Inflammatory macrophage (primary cell): ENCODE measurements at places on chromosomes 5 and 9.
A peak's percentile ranks its signal among the peaks of the same experiment; 100 is the strongest.

DNA sequence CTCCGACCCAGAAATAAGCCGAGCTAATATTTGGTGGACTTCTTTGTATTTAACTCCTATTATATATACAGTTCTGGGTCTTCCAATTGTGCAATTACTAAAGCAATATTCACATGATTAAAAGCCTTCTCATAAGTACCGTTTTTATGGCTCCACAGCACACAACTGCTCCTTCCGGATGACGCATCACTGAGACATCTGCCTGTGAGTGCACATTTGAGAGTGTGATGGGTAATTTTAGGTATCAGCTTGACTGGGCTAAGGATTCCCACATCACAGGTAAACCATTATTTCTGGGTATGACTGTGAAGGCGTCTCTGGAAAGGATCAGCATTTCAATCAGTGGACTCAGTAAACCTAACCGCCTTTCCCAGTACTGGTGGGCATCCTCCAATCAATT lies 77.5 kb upstream of the SYK start:
- DNase-seq = no peak

GRCh38 chr5:153237671-153238332 lies 252.7 kb upstream of the GRIA1 start:
- no peak for DNase-seq

DNA sequence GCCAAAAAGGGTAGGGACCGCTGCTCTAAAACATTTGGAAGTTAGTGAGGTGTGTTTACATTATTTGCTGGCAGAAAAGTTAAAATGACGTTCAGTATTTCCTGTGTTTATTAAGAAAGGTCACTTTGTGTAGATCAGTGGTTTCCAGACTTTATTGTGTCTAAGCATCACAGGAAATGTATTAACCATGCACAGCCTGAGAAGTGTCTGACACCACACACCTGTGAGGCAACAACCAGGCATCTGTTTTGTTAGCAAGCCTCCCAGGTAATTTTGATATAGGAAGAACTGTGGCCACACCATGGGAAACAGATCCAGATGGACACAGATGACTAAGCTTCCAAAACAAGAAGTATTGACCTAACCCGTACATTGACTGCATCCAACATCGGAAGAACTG lies 12.0 kb downstream of the TTC1 start:
- no peak for DNase-seq

DNA sequence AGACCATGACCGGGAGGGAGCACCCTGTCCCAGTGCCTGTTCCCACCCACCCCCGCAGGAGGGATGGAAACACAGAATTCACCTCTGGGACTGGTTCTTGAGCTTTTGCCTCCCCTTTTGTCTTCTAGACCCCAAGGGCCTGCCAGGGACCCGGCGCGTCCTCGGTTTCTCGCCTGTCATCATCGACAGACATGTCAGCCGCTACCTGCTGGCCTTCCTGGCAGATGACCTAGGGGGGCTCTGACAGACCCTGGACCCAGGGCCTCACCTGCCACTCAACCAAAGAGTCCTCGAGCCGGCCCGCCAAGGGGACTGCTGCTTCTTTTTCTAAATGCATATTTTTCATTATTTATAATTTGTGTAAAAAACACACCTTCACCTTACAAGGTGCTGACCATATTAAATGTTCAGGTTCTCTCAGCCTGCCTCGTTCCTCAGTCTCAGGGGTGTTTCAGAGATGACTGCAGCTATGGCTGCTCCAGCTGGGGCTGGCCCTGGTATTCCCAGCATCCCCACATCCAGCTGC lies 16.9 kb downstream of the CARD19 start:
- no peak for DNase-seq

- DNase-seq = no peak
These were observed 32.6 kb downstream of the SLC38A9 start for GRCh38 chr5:55679556-55679955.

GRCh38 chr9:126674365-126675146 lies 60.8 kb downstream of the LMX1B start:
- no peak for DNase-seq

GRCh38 chr5:64688391-64688790 lies 1.9 kb upstream of the SHISAL2B start:
- no peak for DNase-seq

DNA sequence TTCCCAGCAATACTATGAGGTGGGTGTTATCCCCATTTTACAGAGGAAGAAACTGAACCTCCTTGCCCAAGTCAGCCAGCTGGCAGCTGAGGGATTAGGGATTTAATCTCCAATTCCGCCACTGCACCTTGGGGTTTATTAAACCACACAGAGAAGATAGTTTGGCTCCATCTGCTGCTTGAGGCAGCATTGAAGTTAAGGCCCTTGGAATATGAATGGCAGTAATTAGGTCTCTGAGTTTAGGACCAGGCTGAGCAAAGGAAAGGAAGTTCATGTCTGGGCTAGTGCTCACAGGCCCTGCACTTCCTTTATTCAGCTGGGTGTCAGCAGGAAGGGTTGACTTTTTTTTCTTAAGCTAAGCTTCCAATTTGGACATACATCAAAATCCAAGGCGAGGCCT lies 86.9 kb upstream of the GDNF start:
- DNase-seq = no peak

- DNase-seq = peak; percentile 91
These were observed 44.3 kb downstream of the SLC28A3 start for GRCh38 chr9:84296146-84296843.

DNA sequence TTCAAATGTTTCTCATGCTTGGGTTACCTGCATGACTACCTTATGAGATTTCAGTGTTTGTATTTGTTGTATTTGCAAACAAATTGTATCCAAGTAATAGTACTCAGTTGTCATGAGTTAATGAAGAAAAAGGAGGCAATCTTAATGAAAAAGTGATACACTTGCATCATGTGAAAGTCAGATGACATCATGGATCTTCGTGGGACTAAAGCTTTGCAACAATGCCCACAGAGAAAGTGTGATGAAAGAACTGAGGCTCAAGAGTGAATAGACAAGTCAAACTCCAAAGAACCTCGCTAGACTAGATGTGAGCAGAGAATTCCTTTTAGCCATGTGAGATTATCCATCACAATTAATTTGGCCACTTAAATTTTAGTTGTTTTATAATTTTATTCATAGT lies 75.4 kb upstream of the ADRB2 start:
- DNase-seq = peak; percentile 85

GRCh38 chr5:68500813-68501212 lies 285.3 kb downstream of the PIK3R1 start:
- DNase-seq = no peak

DNA sequence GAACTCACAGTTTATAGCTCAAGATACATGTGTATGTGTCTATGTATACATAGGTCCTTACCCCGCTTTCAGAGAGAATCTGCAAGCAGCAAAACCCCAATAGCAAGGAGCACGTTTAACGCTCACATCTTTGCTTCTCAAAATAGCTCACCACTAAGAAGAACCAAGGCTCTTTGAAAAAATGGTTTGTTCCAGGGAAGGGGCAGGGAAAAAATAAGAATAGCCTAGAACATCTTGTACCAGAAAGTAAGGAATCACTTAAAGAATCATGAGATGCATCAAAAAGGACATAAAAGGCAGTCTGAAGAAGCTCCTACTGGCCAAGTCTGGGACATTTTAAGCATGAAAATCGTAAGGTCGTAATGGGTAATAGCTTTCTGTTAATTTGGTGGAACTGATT lies 196.4 kb downstream of the FSTL4 start:
- no peak for DNase-seq

DNA sequence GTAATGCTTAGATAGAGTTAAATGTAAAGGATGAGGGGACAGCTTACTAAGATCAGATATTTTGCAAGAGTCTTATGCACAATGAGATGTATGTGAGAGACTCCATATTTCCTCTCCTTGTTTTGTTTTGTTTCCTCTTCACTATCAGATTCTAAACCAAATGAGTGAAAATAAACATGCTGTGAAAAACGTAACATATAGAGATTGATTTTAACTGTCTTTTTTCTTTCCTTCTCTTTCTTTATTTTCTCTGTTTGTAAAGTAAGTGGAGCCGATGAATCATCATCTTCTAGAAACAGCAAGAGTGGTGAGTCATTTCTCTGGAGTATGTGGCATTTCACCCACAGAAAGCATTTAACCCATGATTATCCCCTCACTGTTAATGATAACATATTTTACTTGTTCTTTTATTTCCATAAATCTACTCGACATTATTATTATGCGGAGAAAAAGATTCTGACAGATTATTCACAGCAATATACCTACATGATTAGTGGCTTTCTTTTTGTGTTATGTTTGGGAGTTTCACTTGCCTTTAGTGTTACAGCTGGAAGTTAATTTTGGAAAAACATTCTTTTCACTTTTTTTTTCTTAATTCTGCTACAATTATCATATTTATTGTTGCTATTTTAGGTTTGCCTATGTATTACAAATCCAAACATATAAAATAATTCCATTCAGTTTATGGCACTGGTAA lies 2.1 kb upstream of the ANXA1 start:
- DNase-seq = peak; percentile 68

DNA sequence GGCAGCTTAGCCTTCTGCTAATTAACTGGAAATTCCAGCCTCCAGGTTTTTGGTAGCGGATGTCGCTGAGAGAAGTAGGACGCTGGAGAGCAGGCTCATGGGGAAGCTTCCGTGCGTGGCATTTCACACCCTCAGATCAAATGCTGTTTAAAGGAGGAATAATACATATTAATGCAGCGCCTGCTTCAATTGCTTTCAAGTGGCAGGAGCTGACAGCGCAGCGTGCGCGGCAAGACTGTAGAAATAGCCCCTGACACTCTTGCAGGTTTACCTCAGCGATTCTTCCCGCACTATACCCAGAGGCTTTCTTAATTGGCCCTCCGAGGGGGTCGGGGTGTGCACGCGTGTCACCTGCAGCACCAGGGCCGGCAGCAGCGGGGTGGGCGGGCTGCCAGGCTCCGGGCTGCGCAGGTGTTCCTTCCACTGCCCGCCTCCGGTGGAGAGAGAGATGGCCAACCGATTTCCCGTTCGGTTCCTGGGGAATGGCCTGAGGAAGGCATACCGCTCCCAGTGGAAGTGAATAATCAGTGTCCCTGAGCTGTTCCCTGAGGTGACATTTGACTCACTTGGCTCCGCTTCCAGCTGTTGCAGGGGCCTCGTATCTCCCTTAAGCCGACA lies 427.9 kb downstream of the KCTD16 start:
- no peak for DNase-seq

- peak; percentile 80 for DNase-seq
These were observed 66.9 kb upstream of the DNAH5 start for GRCh38 chr5:14011089-14012020.

GRCh38 chr5:17666726-17667235 lies 32.5 kb downstream of the TAF11L14 start:
- no peak for DNase-seq

GRCh38 chr5:68392617-68393016 lies 177.1 kb downstream of the PIK3R1 start:
- DNase-seq = peak; percentile 22

DNA sequence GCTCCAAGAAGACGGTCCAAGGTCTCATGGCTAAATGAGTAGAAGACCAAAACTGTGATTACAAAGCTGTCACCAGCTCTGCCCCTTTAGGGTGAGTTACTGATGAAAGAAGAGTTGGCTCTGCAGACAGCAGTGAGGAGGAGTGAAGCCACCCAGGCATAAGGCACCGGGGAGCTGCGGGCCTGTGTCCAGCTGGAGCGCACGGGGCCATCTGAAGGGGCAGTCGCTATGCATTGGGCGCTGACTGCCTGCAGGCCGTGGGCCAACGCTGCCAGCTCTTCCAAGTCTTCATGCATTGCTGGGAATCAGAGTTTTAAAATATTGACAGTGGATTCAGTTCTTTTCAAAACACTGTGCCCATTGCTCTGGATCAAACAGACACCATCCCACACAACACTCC lies 70.3 kb downstream of the DAPK1 start:
- no peak for DNase-seq

GRCh38 chr5:17343675-17344074 lies 126.2 kb downstream of the BASP1 start:
- no peak for DNase-seq

DNA sequence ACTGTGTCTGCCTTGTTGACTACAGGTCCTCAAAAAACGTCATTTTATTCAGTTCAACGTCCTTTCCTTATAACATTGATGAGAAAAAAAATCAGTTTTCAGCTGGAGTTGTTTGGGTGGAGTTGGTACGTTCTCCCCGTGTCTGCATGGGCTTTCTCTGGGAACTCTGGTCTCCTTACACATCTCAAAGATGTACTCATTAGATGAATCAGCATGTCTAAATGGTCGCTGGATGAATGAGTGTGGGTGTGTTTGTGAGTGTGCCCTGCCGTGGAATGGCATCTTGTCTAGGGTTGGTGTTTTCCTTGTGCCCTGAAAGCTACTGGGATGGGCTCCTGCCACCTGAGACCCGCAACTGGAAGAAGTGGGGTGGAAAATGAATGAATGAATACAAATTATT lies 30.1 kb downstream of the EGR1 start:
- DNase-seq = no peak

- no peak for DNase-seq
These were observed 148.2 kb downstream of the GIN1 start for GRCh38 chr5:102971676-102972293.

GRCh38 chr5:6829150-6829784 lies 116.0 kb downstream of the TENT4A start:
- DNase-seq = no peak

DNA sequence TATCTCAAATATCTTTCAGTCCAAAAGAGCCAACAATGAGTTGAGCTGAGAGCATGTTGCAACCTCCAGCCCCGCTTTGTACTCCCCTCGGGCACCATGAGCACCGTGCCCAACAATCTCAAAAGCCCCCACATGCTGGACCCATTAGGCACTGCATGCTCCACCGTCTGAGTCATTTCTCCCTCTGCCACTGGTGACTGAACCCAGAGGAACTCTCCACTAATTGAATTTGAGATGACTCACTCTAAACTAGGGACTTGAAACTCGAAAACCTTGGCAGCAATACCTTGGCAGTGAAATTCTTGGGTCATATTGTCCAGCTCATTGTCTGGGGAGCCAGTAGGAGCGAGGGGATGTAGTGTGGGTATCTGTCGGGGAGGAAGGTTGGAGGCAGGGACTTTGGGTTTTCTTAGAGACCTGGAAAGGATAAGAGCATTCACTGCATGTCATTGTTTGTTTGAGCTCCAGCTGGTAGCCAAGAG lies 49.9 kb upstream of the SLIT3 start:
- DNase-seq = no peak

GRCh38 chr5:109996246-109996645 lies 306.5 kb downstream of the MAN2A1 start:
- no peak for DNase-seq

GRCh38 chr5:126138281-126138931 lies 284.8 kb upstream of the GRAMD2B start:
- DNase-seq = no peak

GRCh38 chr5:58107704-58108103 lies 352.2 kb downstream of the PLK2 start:
- DNase-seq = no peak
